Hair follicular keratinocyte (primary cell): ENCODE measurements at places on chromosomes 11 and 22. TPM values are rescaled to one million over a fixed set of nuclear protein-coding genes. Genes with fewer than 3 reads are reported as not detected.

Gene GRM5
- total RNA-seq, result 0.04 TPM in 1 of 2 replicates, not detected in the other

Gene DEUP1
- not detected in 2 replicates for total RNA-seq

Gene HNRNPUL2
- 6.4 and 6.5 TPM in 2 replicates for total RNA-seq

Gene MYRF
- 0.04 TPM in 1 of 2 replicates, not detected in the other for total RNA-seq

Gene SCN4B
- 2.5 and 7.8 TPM in 2 replicates for total RNA-seq

Gene CRYBB2
- not detected in 2 replicates for total RNA-seq

Gene MFRP
- not detected in 2 replicates for total RNA-seq

Gene APOL3
- 0.62 and 1.4 TPM in 2 replicates for total RNA-seq

Gene DRD2
- total RNA-seq, result 2.0 TPM in 1 of 2 replicates, not detected in the other

Gene DAGLA
- total RNA-seq, result 0.16 and 0.49 TPM in 2 replicates

Gene MMP13
- 0.16 TPM in 1 of 2 replicates, not detected in the other for total RNA-seq

Gene LARGE2
- 68.5 and 75.3 TPM in 2 replicates for total RNA-seq

Gene RAB38
- total RNA-seq, result 107 and 151 TPM in 2 replicates

Gene SMC1B
- not detected in 2 replicates for total RNA-seq

Gene PTPRCAP
- 0.78 and 1.4 TPM in 2 replicates for total RNA-seq
